ENCODE measurements at places on chromosomes 3 and 15. TPM values are rescaled to one million over a fixed set of nuclear protein-coding genes. Genes with fewer than 3 reads are reported as not detected.

The FAM107A gene
- total RNA-seq = not detected

The THAP10 gene
- 6.1 TPM for total RNA-seq

The LRRC31 gene
- total RNA-seq = not detected

The SLC9C1 gene
- total RNA-seq = 0.66 TPM
